Left colon (tissue), 2 donors: ENCODE measurements at places on chromosomes 3 and 15. TPM values are rescaled to one million over a fixed set of nuclear protein-coding genes. Genes with fewer than 3 reads are reported as not detected.

DNA sequence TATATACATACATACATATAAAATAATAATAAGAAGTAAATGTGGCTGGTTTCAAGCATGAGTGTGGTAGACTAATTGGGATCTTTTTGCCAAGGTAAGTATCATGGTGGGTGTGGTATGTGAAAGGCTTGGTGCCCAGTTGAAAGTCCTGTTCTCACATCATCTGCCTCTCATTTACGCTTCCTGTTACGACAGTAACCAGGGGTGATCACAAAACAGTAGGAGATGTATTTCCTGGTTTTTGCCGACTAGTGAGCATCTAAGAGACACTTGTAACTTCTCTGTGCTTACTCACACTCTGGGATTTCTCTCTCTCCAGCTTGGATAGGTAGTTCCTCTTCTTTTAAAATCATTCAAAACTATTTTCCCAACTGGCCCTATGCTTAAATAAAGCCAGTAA, 1028.3 kb upstream of the NR2F2 start:
- no peak for DNase-seq

- no peak for DNase-seq
Observed at GRCh38 chr15:93121107-93121506, 32.1 kb upstream of the RGMA start.

- DNase-seq = no peak
Observed at GRCh38 chr15:34483644-34484043, 46.0 kb upstream of the GOLGA8A start.

GRCh38 chr3:8610951-8611350, 33.6 kb downstream of the SSUH2 start:
- DNase-seq = no peak

DNA sequence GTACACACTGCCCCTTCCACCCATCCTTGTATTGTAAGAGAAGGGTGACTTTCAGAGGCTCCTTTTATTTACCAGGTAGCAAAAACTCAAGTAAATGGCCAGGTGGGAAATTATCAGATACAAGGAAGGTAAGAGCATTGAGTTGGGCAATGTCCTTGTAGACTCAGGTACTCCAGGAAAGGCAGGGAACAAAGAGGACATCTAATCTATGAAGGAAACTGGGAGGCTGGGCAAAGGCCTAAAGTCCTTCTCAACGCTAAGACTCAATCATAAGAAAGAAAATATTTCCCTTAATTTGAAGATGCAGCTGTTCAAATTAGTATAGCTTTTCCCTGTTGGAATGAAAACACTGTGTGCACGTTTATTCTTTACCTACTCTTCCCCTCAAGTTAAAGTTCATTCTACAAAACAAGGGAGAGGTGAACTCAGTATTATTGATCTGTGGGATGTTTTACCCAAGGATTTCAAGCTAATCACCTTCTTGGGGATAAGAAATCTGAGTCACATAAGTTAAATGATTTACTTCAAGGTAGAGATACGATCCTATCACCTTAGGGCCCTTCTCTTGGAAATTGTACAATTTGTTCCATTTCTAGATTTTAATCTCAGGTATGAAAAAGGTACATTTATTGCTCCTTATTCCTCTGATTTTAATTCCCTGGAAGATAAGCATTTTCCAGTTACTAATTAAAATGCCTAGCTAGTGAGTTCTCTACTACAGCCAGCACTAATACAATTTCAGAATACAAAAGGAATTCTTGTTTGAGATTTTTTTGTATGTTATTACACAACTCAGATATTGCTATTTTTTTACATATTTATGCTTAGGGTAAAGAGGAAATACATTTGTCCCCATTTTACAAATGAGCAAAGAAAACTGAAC, 80.6 kb downstream of the PLD1 start:
- DNase-seq = no peak

- DNase-seq = no peak
Observed at GRCh38 chr3:4588466-4588865, 95.3 kb downstream of the ITPR1 start.

GRCh38 chr3:197508461-197508860, 47.3 kb downstream of the BDH1 start:
- DNase-seq = no peak

DNA sequence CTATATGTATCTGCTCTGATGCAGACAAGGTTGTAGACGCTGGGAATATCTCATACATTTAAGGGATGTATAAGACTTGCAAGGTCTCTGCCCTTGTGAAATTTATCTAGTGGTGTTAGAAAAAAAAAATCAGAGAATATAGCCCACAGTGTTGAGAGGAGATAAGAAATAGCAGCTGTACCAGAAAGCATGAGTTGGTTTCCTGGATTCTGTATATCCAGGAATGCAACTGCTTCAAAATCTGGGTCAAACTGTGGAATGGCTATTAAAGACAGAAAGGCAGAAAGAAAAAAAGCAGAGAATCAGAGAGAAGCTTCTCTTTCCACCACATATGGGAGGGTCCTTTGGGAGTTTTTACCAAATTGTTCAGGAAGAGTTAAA, 1.5 kb upstream of the TMEM212 start:
- no peak for DNase-seq

DNA sequence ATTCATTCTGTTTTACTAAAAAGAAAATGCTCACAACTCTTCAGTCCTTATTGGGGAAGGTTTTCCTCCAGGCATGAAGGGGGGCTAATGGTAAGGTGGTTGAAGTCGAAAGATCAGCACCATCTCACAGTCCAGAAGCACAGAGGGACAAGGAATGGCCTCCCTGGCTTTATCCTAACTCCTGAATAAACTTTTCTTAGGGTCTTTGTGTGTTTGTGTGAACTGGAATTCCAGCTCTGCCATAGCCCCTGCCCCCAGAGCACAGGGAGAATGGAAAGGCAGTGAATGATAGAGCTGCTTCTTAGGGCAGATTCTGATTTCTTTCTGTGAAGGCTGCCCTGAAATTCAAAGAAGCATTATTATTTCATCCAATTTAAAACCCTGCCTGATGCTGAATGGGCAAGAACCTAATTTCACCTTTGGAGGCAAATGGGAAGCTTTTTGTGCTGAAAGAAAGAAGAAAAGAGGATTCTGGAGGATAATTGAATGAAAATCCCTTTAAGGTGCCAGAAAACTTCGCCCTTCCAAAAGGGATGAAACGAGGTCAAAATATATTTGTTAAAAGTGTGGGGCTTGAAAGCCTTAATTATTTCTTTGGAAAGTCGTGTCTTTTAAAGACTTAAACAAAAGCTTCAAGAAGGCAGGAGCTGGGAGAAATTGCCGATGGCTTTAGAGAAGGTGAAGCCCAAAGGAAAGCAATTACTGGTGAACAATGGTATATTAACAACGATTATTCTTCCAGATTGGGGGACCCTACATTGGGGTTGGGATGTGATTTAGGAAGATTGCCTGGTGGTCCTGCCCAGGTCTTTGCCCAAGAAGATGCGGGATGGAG, 259.9 kb upstream of the RGMA start:
- no peak for DNase-seq

GRCh38 chr15:69998541-69999391, 99.0 kb downstream of the TLE3 start:
- no peak for DNase-seq

GRCh38 chr3:62873451-62873760, 1.8 kb downstream of the CADPS start:
- DNase-seq = no peak

GRCh38 chr3:37953707-37954394, 36.7 kb upstream of the VILL start:
- no peak for DNase-seq

Gene WDR82
- total RNA-seq = 60.9 TPM

Gene DCLK3
- total RNA-seq = 0.46 TPM

Gene ARIH2
- total RNA-seq = 82.0 TPM

Gene GOLGA6B
- not detected for total RNA-seq

Gene DGKG
- 0.49 TPM for total RNA-seq

Gene GABRA5
- total RNA-seq = not detected

Gene SLC22A14
- total RNA-seq = not detected

Gene VEPH1
- 7.8 TPM for total RNA-seq
